ENCODE measurements at places on chromosomes 5 and 9.
A peak's percentile ranks its signal among the peaks of the same experiment; 100 is the strongest.

DNA sequence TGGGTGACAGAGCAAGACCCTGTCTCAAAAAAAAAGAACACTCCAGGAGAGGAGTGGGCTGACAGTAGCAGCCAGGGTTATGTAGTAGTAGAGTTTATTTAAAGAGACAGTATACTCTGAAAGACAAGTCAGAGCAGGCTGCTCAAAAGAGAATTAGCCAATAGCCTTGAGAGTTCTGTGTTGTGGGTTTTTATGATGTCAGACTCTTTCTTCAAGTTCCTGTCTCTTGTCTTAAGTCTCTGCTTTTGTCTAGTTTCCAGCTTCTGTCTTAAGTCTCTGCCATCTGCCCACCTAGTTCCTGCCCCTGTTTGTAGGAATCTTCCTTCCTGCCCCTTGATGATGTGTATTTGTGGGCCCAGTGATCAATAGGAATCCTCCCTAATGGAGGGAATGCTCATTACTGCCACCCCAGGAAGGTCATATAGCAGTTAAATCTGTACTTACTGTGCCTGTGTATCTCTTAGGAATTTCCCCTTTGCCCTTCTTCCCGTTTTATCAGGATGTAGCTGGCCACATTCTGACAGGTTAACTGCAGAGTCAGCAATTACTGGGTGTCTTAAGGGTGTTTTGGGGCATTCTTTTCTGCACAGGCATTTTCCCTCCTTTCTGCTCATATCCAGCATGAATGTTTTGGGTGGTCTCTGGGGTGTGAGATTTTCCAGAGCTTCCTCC, 580.5 kb upstream of the SGCD start:
- no peak overlapping the region for H3K27ac ChIP-seq

- H3K27ac ChIP-seq, result no peak overlapping the region
- H3K36me3 ChIP-seq, result peaks cover 27% of the 10 kb centered on the region
- H3K4me1 ChIP-seq, result peaks cover 7% of the 10 kb centered on the region
These were observed 11.8 kb downstream of the RMI1 start for GRCh38 chr9:83992407-83992806.

DNA sequence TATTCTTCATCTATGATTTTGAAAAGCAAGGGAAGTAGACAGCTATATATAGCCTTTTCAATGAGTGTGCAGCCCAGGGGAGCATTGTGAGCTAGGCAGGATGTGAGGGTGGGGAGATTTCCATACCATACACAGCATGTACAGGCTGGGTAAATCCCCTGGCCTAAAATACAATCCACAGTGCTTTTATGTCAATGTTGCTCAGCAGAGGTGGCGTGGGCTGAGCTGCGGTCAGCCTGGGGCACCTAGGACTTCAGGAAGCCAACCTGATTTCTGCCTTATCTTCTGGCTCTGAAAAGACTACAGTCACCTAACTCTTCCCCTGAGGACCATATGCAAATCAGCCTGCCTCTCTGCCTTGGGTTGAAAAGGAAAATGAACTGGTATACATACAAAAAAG, 6.3 kb upstream of the GARIN3 start:
- DNase-seq, result peak; percentile 87
- H3K4me1 ChIP-seq, result peaks cover 94% of the 10 kb centered on the region
- H3K4me3 ChIP-seq, result peak overlapping the region; percentile 62

DNA sequence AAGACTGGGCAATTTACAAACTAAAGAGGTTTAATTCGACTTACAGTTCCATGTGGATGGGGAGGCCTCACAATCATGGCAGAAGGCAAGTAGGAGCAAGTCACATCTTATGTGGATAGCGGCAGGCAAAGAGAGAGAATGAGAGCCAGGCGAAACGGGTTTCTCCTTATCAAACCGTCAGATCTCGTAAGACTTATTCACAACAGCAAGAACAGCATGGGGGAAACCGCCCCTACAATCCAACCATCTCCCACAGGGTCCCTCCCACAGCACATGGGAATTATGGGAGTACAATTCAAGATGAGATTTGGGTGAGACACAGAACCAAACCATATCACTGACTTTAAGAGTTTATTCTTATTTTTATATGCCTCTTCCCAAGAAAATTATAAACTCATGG, 60.3 kb downstream of the RFK start:
- no peaks in the 10 kb centered on the region for H3K36me3 ChIP-seq
- H3K27me3 ChIP-seq, result peaks cover 5% of the 10 kb centered on the region
- no peaks in the 10 kb centered on the region for H3K4me1 ChIP-seq
- no peak for DNase-seq
- no peak overlapping the region for H3K4me3 ChIP-seq
- no peak overlapping the region for H3K27ac ChIP-seq

- peaks cover 20% of the 10 kb centered on the region for H3K4me1 ChIP-seq
- no peak overlapping the region for H3K4me3 ChIP-seq
- H3K36me3 ChIP-seq, result no peaks in the 10 kb centered on the region
- peak overlapping the region; percentile 13 for H3K27ac ChIP-seq
These were observed 411.0 kb downstream of the MAT2B start for GRCh38 chr5:163916376-163916775.

Data from activated naive CD8-positive, alpha-beta T cell treated with anti-CD3 and anti-CD28 coated beads, Interleukin-2, amount 50 U/mL, for 24 hours (primary cell).